ENCODE measurements at places on chromosomes 3 and 15.

DNA sequence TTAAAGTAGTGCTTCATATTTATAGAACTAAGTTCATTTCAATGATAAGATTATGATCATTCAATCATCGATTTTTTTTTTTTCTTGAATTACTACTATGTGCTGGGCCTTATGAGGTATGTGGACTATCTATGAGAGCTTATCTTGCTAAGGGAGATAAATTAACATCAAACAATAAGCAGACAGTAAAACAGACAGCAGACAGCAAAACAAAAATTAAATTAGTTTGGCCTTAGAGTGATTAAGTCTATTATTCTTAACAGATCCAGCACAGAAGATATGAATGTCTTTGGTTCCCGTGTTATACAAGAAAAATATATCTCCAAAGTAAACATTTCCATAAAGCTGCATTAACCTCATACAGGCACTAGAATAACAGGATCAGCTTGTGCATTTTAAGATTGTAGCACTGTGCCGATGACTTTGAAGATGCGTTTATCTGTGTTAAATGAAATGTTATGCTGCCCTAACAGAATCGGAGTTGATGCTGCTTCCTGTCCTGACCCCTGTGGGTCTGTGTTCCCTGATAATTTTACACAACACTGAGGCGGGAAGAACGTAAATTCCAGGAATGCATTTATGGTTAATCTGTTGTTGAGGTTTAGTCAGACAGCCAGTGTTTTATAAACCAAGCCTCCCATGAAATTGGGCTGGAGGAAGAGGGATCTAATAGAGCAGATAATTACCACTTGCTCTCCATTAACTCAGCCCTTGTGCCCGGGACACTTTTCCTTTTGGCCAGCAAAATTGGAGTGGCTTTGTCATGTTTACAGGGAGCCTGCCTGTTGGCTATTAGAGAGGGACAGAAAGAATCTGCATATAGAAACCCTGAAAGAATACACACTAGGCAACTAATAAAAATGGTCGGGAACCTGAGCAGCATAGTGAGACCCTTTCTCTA lies 80.8 kb downstream of the GHSR start:
- DNase-seq: no peak

DNA sequence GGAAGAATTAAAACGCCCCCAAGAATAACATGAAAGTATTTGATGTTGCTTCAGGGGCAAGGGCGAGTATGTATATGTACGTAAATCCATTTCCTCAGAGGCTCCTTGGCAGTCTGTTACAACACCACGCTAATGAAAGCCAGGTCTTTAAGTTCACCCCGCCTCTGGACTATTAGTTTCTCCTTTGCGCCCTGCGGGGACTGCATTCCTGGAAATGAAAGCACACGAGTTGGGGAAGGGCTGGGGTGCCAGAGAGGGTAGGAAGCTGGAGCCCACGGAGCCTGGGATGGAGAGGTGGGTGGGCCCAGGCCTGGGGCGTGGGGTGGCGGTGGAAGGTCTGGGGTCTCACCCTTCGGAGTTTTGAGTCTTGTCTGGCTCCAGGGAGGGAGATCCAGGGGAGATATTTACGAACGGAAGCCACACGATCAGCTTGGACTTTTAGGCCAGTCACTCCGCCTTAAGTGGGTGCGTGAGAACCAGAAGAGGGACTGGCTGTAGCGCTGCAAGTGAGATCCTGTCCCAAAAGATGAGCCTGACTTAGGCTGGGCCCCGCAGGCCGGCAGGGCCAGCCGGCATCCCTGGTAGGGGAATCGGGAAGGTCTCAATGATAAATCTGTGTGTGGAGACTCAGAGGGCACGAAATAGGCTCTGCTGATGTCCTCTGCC lies 1.6 kb upstream of the PLCL2 start:
- DNase-seq: no peak

DNA sequence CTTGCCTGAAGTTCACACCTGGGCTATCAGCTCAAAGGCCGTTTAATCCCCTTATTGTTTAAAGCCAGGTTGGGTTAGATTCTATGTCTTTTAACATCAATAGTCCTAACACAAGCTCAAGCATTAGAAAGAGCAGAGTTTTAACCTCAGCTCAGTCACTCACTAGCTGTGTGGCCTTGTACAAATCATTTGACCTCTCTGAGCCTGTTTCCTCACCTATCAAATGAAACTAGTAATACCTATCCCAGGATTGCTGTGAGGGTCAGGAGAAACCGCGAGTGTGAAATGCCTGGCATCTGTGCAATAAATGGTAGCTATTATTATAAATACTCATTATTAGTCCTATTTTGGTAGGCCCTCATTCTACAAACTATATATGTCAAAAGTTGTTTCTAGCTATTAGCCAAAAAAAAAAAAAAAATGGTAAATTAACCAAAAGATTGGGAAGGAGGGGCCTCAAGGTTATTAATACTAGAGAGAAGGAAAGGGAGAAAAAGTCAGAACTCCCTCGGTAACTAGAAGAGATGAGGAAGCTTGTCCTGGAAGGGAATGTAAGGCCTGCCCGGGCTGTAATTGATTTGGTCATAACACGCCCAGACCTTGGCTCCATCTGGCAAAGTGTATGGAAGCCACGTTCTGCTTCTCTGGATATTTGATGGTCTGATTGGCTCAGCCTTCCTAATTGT lies 510.5 kb upstream of the PROK2 start:
- no peak for DNase-seq

DNA sequence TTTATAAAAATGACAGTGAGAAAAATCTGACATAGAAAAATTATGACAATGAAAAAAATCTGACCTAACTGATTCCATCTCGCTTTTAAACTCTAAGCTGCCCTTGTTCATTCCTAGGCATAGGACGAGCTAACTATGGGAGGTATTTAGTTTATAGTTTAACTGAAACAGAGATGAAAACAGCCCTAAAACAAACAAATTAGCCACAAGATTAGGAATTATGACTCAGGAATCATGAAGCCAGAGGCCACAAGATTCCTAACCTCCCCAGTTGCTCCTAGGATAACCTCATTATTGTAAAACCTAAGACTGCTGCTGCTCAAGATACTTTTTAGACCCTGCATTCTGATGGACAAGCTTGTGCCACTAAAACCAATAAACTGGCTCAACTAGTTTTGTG lies 122.7 kb upstream of the MNS1 start:
- DNase-seq: no peak

- no peak for DNase-seq
Measured at GRCh38 chr15:39393575-39394335, 187.1 kb upstream of the THBS1 start.

DNA sequence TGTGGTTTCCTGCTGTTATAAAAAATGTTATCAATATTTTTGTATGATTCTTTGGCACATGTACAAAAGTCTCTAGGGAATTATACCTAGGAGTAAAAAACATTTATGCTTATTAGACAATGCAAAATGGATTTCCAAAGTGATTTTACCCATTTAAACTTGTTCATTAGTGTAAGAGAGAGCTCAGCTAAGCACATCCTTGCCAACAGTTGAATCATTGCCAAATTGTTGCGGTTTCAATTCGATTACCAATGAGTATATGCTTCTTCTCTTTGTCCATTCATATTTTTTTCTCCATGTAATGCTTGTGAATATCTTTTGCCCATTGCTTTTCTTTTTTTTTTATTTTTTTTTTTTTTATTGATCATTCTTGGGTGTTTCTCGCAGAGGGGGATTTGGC lies 17.2 kb downstream of the CASR start:
- no peak for DNase-seq

GRCh38 chr3:185702262-185703225 lies 116.4 kb downstream of the SENP2 start:
- DNase-seq: no peak
